Progenitor cell of endocrine pancreas (in vitro differentiated cells): ENCODE measurements at places on chromosomes 4 and X. TPM values are rescaled to one million over a fixed set of nuclear protein-coding genes. Genes with fewer than 3 reads are reported as not detected.

Gene GABRE
- total RNA-seq, result 1.5 and 2.6 TPM in 2 replicates

Gene F8A2
- total RNA-seq, result not detected in 2 replicates

DNA sequence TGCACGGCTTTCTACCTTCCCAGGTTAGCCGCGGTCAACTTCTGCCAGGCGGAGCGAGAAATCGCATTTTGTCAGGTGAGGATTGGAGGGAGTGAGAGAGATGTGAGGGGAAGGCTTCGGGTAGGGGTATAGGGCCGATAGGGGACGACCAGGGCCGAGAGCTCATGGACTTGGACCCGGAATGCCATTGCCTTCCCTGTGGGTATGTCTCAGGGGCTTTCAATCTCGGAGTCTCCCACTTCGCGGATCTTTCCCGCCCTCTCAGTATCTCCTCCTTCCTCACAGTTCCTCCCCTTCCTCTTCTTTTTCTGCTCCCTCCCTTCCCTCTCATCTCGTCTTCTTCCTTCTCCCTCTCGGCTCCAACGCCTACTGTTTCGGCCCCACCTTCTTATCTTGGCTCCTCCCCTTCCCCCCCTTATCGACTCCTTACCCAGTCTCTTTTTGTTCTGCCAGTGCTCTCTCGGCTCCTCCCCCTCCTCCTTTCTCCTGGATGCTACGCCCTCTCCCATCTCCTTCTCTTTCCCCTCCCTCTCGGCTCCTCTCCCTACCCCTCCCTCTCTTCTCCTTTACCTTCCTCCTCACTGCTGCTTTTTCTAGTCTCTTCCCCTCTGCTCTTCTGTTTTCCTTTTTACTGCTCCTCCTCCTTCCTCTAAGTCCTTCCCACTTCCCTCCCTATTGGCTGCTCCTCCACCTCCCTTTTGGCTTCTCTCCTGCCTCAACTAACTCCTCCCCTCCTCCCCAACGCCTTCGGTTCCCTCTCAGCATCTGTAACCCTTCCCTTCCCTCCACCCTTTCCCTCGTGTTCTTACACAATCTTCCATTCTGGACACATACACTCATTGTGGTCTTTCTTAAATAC, 29.4 kb upstream of the RBMX start:
- DNase-seq, result peak; percentile 22

DNA sequence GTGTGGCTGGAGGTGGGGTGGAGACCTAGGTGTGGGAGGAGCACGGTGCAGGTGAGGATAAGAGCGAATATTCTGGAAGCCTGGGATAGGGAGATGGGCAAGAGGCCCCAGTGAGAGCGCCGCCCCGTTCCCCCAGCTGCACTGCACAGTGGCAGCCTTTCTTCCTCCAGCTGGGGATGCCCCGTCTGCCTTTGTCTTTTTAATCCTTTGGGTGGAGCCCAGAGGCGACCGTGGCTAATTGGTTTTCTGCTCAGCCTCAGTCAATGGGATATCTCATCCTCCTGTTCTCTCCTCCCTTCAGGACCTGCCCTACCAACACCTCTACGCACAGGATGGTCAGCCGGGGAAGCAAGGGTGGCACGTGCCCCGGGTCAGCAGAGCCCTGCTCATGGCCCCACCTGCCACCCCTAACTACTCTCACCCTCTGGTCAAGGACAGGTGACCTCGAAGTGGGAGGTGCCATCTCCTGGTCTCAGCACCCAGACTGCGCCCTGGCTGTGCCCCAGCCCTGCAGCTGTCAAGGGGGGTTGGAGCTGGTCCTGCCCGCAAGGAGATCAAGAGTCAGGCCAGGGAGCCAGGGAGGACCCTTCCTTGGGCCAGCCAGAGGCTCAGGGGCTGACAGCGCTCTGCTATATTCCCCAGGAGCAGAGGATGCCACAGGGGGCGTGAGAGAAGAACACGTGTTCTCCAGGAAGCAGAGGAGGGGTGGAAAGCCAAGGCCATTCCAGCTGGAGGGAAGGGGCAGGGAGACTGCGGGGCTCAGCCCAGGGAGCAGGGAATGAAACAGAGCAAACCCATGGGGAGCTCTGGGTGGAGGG, 64.0 kb downstream of the ADRA2C start:
- no peak for DNase-seq

DNA sequence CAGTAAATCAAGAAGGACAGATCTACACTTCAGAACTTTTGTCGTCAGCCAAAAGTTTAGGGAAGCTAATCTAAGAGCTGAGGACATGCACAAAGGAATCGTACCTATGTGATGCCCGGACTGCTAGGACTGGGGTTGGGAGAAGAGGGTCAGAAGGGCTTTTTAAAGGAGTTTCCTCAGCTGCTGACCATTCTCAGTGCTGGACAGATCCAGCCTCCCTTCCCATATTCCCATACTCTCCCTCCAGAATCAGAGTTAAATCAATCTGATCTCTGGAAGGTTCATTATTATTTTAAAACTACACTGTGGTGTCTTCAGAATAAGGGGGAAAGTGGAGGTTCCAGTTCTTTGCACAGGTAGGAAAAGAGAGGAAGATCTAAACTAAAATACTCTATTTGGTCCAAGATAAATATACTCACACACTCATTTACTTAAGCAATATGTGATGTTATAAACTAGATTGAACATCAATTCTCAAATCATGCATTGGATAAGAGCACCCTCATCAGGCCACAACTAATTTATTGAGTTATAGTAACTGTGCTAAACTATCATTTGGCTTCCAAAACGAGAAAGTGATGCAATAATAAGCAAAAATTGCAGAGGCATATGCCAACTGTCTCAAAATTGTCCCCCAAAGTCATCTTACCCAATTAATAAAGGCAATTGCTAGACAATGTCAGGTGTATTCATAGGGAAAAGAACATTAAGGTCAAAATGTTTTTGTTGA, 124.7 kb downstream of the HNRNPD start:
- DNase-seq, result no peak
